Tracheal epithelial cell (primary cell): ENCODE measurements at places on chromosomes 6 and 20. TPM values are rescaled to one million over a fixed set of nuclear protein-coding genes. Genes with fewer than 3 reads are reported as not detected.

KLC4 gene
- 10.6 and 11.7 TPM in 2 replicates for total RNA-seq

HCRTR2 gene
- not detected in 2 replicates for total RNA-seq

HLA-DMB gene
- total RNA-seq = 0.64 and 0.96 TPM in 2 replicates

HLA-DRA gene
- not detected in 2 replicates for total RNA-seq

TRIM40 gene
- total RNA-seq = not detected in 2 replicates

UBD gene
- total RNA-seq = 9.9 TPM in 1 of 2 replicates, not detected in the other

ATP6V1G2 gene
- total RNA-seq = 0.21 and 1.2 TPM in 2 replicates

SPTLC3 gene
- total RNA-seq = 3.4 and 5.1 TPM in 2 replicates

FRK gene
- total RNA-seq = 2.8 and 4.8 TPM in 2 replicates

TREML1 gene
- total RNA-seq = not detected in 2 replicates

MCUR1 gene
- total RNA-seq = 14.7 and 20.0 TPM in 2 replicates

FIG4 gene
- 13.4 and 15.9 TPM in 2 replicates for total RNA-seq

CASS4 gene
- 0.21 and 0.24 TPM in 2 replicates for total RNA-seq

C6orf136 gene
- 4.3 and 5.8 TPM in 2 replicates for total RNA-seq

RCAN2 gene
- total RNA-seq = 0.72 TPM in 1 of 2 replicates, not detected in the other

CGAS gene
- 7.2 and 9.2 TPM in 2 replicates for total RNA-seq

TAF11 gene
- total RNA-seq = 17.6 and 23.0 TPM in 2 replicates

ANKRD66 gene
- total RNA-seq = not detected in 2 replicates

GJA10 gene
- total RNA-seq = not detected in 2 replicates

ALDH5A1 gene
- total RNA-seq = 2.3 and 2.4 TPM in 2 replicates

MUC21 gene
- total RNA-seq = under 0.01 and 0.21 TPM in 2 replicates

NRM gene
- 0.85 and 1.7 TPM in 2 replicates for total RNA-seq

RNF39 gene
- total RNA-seq = 3.0 and 4.3 TPM in 2 replicates

GRM1 gene
- total RNA-seq = not detected in 2 replicates

NRSN2 gene
- 8.1 and 17.6 TPM in 2 replicates for total RNA-seq

CDS2 gene
- total RNA-seq = 21.2 and 21.7 TPM in 2 replicates

RSPH4A gene
- under 0.01 TPM in 1 of 2 replicates, not detected in the other for total RNA-seq

TUBB1 gene
- not detected in 2 replicates for total RNA-seq

MYLK4 gene
- 0.21 and 0.24 TPM in 2 replicates for total RNA-seq

TAGAP gene
- total RNA-seq = under 0.01 TPM in 1 of 2 replicates, not detected in the other

HLA-DRB5 gene
- under 0.01 TPM in 1 of 2 replicates, not detected in the other for total RNA-seq

ZSCAN23 gene
- total RNA-seq = 1.1 and 1.9 TPM in 2 replicates

RAB44 gene
- under 0.01 TPM in 1 of 2 replicates, not detected in the other for total RNA-seq
